Muscle of leg (tissue), 16 donors: ENCODE measurements at places on chromosomes 3 and 15. TPM values are rescaled to one million over a fixed set of nuclear protein-coding genes. Genes with fewer than 3 reads are reported as not detected.

The ROPN1 gene
- total RNA-seq, result not detected

The LCTL gene
- total RNA-seq, result not detected

The SERPINI2 gene
- total RNA-seq, result 0.04 TPM

The TTLL3 gene
- total RNA-seq, result 21.4 TPM

The ZBTB20 gene
- 16.6 TPM for total RNA-seq

The SCAANT1 gene
- total RNA-seq, result not detected

- DNase-seq, result no peak
These were observed 163.1 kb downstream of the IL1RAP start for GRCh38 chr3:190677001-190677400.

DNA sequence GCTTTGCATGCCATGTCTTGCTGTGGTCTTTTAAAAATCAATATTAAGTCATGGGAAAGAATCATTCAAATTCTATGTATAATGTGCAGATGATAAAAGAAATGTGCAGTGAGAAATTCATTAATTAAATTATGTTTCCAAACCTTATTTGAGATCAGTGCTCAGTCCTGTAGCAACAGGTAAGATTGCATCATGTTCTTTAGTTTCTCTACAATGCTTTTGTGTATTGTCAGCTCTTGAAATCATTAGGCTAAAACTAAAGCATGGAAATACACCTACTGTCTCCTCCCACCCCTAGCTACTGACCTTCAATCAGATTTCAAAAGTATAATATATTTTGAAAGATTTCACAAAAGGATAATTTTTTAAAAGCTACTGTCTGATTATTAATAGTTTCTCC lies 612.7 kb downstream of the ROBO2 start:
- no peak for DNase-seq

- DNase-seq, result peak; percentile 60
These were observed 110.1 kb upstream of the MLF1 start for GRCh38 chr3:158460926-158461325.
